Neural crest cell (in vitro differentiated cells): ENCODE measurements at places on chromosomes 2 and 18. TPM values are rescaled to one million over a fixed set of nuclear protein-coding genes. Genes with fewer than 3 reads are reported as not detected.

The RBM43 gene
- 8.1 and 8.9 TPM in 2 replicates for total RNA-seq

DNA sequence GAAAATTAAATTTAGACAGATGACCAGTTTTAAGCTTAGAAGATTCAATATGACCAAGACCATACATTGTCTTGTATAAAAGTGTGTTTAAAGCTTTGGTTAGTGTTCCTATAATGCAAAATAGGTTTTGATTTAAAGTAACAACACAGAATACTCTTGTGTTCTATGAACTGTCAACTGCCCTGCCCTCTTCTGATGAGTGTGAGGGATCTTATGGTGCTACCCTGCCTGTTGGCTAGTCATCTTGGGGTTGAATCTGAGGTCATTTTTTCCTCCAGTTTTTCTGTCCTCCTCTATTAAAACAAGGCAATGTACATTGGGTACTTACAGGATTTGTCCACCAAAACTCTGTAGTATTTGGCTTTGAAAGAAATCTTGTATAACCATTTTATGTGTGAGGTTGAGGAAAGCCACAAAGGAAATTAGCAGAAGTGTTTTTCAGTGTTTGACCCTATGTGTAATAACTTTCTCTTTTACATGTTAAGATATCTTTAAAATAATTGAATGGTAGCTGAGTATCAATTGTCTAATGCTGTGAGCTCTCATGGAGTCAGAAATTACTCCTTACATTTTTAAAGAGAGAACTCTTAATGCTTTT is 129.1 kb downstream of the SPTBN1 start:
- no peak for DNase-seq
- H3K36me3 ChIP-seq: peaks cover 4% of the 10 kb centered on the region
- peaks cover 57% of the 10 kb centered on the region for H3K4me1 ChIP-seq
- H3K27ac ChIP-seq: no peak overlapping the region

The RAB11FIP5 gene
- 6.7 and 10.1 TPM in 2 replicates for total RNA-seq

The GPR35 gene
- total RNA-seq: 1.7 and 2.0 TPM in 2 replicates

DNA sequence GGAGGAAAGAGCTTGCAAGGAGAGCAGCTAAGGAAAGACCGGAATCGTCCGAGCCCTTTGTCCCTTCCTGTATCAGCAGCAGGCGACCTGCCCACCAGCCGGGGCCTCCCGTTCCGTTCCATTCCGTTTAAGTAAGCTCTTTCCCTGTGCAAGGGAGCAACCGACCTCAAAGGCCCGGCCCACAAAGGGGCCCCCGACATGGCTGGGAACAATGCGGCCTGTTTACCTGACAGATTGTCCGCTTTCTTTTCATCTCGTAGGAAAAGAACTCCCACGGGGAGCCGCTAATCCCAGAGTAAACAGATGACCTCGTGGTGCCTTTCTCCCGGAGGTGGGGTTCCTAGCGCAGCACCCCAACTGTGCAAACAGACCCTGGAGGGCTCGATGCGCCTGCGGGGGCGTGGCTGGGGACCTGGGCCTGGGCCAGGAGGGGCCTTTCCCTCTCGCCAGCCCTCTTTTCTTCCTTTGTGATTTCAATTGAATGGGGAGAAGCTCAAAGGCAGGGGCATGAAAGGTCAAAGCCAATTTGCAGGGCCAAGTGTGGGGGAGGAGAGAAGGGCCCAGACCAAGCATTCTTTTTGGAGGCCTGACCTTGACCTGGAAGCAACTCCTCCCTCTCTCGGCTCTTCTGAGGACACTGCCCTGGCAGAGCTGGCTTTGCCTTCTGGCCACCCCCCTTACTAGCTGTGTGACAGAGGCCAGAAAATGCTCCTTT is 120.2 kb downstream of the INHBB start:
- H3K4me1 ChIP-seq: peaks cover 16% of the 10 kb centered on the region
- no peaks in the 10 kb centered on the region for H3K36me3 ChIP-seq
- peak overlapping the region; percentile 52 for H3K4me3 ChIP-seq
- peak; percentile 45 for DNase-seq
- no peak overlapping the region for H3K27ac ChIP-seq
- peaks cover 98% of the 10 kb centered on the region for H3K27me3 ChIP-seq

The SRD5A2 gene
- not detected in 2 replicates for total RNA-seq

The PHOSPHO2 gene
- 8.3 and 8.6 TPM in 2 replicates for total RNA-seq

DNA sequence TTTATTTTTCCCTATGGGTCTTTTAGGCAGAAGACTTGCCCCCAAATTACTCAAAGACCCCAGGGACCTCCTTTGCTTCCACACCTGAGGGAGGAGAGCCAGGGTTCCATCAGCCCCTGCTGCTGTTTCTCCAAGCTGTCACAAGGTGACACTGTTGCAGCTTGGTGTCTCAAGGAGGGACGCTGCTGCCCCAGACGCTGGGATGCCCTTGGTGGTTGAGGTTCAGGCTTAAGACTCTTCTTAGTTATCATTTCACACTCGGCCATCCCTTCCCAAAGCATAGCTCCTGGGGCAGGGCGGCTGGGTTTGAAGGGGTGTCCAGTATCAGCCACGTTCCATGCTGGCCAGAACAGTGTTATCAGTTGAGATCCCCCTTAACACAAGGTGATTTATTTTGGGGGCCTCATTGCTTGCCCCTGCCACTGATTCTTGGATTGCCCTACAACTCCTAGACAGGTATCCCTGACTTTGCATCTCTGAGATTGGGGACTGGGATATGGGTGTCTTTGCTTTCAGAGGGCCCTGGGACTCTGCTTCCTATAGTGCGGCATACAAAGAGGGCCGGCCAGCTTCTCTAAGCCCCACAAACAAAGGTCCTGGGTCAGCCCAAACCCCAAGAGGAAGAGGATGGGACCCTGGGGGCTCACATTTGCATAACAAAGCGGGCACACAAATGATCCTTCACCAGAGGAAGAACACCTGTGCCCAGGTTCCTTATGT is 22.7 kb downstream of the GPR55 start:
- H3K4me1 ChIP-seq: peaks cover 34% of the 10 kb centered on the region
- DNase-seq: peak; percentile 40
- H3K4me3 ChIP-seq: no peak overlapping the region
- H3K27ac ChIP-seq: no peak overlapping the region
